ENCODE measurements at places on chromosomes 12 and 14.

DNA sequence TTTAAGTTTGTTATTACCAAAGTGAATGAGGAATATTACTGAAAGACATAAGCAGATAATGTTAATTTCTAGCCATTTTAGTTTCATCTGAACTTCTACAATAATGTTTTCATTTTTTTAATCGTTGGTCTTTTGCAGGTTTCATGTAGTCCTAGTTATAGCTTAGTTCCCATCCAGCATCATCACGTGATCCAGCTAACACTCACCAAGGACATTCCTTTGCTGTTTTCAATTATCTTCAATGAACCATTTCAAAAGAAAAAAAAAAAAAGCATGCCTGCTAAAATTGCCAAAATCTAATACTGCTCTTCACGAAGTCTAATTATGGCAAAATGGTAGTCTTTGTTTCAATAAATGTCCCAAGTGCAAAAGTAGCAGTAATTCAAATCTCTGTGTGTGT lies 187.7 kb upstream of the ATXN7L3B start:
- DNase-seq: no peak

- DNase-seq: no peak
These were observed 590.5 kb upstream of the ATP2B1 start for GRCh38 chr12:90299121-90299520.

- DNase-seq: no peak
These were observed 34.2 kb downstream of the RTRAF start for GRCh38 chr14:52023518-52023917.

DNA sequence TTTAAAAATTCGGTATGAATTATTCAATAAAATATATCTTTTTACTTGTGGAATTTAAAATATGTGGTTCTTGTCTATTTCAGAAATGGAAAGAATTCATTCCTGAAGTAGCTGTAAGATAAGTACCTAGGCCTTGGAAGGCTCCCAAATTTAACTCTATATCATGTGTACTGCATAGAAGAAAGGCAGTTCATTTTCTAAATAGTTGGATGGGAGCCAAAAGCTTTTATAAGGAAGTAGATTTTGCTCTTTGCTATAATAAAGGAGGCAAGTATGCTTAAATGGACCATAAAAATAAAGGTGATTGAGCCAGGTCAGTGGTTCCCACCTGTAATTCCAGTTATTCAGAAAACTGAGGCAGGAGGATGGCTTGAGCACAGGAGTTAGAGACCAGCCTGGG lies 187.5 kb downstream of the ATXN7L3B start:
- DNase-seq: no peak

- no peak for DNase-seq
These were observed 10.3 kb upstream of the MYL2 start for GRCh38 chr12:110930348-110931314.

- no peak for DNase-seq
These were observed 104.6 kb downstream of the NELL2 start for GRCh38 chr12:44771485-44772021.

GRCh38 chr12:1220127-1221092 lies 229.4 kb downstream of the ERC1 start:
- DNase-seq: no peak

DNA sequence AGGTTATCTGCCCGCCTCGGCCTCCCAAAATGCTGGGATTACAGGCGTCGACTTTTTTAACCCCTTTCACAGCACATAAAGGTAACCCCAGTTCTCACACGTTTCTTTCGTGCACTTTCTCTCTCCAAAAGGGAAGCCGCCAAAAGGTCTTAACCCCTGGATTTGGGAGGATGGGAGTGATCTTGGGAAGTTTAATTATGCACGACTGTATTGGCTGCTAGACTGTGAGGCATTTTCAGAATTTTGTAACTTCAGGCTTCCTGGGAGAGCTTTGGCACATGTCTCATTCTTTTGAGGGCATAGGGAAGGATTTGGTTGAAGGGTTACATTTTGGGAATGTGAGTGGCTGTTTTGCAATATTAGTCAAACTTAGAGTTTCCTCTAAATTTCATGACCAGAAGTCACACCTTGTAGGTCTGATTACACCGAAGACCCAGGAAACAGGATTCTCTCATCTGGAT lies 1.4 kb upstream of the SMARCC2 start:
- no peak for DNase-seq

Measured in stimulated activated CD4-positive, alpha-beta T cell treated with anti-CD3 and anti-CD28 coated beads, Interleukin-4, amount 100 ng/mL, for 4 hours (primary cell).